ENCODE measurements at places on chromosomes 3 and 15.

DNA sequence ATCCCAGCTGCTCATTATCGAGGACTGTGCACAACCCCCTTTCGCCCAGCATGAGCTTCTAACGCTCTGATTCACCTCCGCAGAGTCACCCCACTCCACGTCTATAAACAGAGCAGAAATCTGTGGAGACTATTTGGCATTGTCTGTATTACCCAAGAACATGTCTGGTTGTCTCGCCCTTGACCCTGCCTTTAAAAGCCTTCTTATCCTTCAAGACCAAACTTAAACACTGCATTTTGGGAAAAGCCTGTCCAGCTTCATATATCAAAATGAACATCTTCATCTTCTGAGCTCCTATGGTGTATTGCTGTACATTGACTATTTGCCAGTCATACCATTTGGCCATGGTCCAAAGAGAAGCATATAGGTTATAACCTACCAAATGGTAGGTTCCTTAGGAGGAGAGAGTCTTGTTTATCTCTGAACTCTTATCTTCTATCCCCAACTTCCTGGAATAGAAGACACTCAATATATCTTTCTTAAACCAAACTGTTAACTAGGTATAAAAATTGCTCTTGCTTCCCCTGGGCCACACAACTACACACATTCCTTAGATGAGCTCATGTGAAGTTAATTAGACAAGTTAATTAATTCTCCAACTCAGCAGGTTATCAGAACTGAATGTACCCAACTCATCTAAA, 90.1 kb downstream of the FBN1 start:
- DNase-seq, result peak; percentile 95

DNA sequence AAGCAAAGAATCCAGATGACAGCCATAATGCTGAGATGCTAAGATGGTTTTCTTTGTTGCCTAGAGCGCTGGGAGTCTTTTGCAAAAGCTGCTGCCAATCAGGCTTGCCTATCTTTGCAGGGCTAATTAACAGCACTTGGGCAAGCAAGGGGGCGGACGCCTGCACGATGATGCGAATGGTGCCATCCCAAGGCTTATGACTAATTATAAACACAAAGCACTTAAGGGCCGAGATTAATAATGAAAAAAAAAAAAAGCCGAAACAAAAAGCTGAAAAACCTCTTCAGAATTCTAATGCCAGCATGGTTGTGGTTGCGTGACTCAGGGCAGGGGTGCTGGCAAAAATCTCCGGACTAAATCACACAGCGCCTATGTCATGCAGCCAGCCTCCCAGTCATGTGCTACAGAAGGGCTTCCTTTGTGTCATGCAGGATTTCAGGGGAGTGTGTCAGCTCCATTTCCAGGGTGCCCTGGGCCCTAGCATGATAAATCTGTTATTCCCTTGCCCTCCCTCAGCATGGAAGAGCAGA, 185.0 kb upstream of the ANKRD28 start:
- peak; percentile 99 for DNase-seq

GRCh38 chr15:101174152-101174920, 77.5 kb downstream of the CHSY1 start:
- DNase-seq, result no peak

GRCh38 chr15:75891895-75892294, 11.8 kb upstream of the FBXO22 start:
- peak; percentile 77 for DNase-seq

- DNase-seq, result no peak
Observed at GRCh38 chr3:122973893-122974615, 53.5 kb downstream of the SEMA5B start.

DNA sequence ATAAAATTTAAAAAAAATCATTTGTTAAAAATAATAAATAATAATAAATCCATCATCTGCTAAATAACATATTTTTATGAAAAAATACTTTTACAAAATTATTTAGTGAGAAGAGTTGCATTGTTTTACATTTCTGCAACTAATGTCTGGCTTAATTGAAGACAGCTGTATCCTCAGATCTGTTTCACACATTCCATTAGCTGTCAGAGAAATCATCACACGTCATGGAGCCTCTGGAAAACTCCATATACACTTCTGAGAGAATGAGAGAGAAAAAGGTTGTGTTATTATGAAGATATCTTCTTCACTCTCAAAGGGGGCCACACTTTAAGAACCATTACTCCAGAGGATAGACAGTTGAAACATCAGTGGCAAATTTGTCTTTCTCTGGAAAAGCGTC, 40.8 kb downstream of the CMSS1 start:
- DNase-seq, result no peak

DNA sequence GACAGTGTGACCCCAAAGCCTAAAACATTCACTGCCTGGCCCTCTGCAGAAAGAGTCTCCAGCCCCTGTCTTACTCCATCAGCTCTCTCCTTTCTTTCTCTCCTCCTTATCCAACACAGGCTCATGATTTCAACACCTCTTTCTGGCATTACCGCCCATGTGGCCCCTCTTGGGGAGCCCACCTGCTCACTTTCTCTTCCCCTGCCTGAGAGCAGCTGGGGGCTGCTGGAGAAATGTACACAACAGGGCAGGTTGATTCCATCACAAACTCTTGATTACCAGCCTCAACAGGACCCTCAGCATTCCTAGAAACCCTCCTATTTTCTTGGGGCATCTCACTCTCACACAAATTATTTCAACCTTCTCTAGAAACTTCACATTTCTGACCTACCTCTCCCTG, 98.3 kb downstream of the ABHD5 start:
- DNase-seq, result no peak

GRCh38 chr3:21017115-21017852, 733.7 kb downstream of the ZNF385D start:
- DNase-seq, result no peak

DNA sequence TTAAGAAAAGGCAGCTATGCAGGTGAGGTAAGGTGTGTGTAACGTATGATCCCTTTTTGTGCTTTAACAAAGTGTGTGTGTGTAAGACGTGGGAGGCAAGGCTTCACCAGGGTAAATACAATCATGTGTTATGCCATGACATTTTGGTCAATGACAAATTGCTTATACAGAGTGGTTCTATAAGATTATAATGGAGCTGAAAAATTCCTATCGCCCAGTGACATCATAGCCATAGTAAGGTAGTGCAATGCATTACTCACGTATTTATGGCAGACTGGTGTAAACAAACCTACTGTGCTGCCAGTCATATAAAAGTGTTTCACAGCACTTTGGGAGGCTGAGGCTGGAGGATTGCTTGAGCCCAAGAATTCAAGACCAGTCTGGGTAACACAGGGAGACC, 60.2 kb upstream of the LCTL start:
- DNase-seq, result no peak

DNA sequence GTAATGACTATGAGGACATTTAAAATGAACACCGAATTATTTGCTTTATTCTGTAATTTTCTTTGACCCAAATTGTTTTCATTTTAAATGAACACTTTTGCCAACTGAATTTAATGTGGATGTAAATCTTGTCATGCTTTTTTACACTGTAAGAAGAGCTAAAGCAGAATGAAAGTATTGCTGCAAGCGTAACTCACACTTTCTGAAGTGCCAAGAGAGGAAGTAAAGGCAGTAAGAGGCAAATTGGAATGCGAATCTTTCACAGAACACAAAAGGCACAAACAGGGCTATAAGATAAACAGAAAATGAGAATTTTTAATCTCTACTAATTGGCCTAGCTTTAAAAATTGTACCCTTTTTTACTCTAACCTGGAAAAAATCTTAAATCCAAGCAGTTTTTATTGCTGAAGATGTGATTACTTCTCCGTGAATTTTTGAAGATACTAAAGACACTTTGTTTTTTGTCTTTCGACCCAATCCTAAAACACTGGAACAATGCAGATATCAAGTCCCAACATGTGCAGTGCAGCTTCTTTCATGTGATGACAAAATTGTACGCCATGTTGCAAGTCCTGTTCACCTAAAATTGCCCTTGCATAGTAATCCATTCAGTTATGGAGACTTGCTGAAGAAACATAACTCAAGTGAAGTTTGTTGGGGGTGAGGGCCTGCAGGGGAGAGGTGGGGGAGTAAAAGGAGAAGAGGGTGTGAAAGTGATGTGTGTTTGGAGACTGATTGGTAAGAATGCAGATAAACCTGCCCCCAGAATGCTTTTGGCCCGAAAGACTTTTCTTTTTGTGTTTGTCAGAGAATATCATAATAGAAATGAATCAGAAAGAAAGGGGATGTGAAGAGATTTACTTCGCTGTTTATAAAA, 1.4 kb downstream of the ARID3B start:
- DNase-seq, result no peak

GRCh38 chr3:87053553-87053952, 62.6 kb upstream of the VGLL3 start:
- DNase-seq, result peak; percentile 29

GRCh38 chr3:76570436-76571057, 469.4 kb upstream of the ROBO2 start:
- DNase-seq, result no peak

DNA sequence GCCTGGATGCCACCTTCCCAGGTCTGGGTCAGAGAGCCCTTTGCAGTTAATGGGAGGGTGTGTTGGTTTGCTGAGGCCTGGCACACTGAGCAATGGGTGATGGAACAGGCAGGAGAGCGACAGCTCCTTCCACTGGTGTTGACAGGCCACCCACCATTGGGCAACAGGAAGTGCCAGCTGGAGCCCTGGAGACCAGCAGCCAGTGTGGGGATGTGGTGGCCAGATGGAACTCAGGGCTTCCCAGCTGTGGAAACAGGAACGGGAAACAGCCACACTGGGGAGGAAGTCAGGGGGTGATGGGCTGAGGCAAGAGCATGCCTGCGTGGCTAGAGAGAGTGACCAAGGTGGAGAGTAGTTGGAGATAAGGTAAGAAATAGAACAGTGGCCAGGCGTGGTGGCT, 9.3 kb downstream of the PSTPIP1 start:
- no peak for DNase-seq

DNA sequence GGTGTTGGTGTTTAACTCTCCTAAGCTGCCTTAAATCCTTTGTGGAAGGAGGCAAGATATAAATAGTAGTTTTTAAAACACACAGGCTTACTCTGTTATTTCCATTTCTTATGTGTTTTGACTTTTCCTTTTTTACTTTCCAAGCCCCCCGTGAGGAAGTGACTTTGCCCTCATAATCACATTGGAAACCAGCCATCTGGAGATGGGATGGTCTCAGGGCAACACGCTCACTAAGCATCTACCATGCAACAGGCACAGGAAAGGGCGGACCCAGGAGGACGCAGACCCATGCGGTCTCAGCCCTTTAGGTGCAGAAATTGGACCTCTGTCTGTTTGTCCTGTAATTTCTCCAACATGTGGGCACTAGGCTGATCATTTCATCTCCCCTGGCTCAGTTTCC, 115.7 kb downstream of the PDZRN3 start:
- no peak for DNase-seq

- peak; percentile 89 for DNase-seq
Observed at GRCh38 chr15:48925714-48926223, 38.0 kb downstream of the SHC4 start.

Data from foreskin fibroblast (primary cell).